ENCODE measurements at places on chromosomes 2 and 18.

- DNase-seq: no peak
These were observed 109.9 kb upstream of the PTPRM start for GRCh38 chr18:7457262-7457661.

DNA sequence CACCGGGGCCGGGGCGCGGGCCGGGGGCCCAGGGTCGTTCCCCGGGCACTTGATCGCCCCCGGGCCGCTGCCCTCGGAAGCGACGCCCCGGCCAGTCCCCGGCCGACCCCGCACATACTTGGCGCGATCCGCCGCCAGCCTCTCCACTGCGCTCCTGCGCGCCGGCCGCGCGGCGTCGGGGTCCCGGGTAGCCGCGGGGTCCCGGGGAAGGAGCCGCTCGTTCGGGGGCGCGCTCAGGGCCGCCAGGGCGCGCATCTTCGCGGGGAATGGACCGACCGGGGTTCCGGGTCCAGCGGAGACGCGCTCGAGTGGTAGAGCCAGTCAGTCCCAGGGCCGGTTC lies 204 bp downstream of the FAM110C start:
- no peak for DNase-seq

DNA sequence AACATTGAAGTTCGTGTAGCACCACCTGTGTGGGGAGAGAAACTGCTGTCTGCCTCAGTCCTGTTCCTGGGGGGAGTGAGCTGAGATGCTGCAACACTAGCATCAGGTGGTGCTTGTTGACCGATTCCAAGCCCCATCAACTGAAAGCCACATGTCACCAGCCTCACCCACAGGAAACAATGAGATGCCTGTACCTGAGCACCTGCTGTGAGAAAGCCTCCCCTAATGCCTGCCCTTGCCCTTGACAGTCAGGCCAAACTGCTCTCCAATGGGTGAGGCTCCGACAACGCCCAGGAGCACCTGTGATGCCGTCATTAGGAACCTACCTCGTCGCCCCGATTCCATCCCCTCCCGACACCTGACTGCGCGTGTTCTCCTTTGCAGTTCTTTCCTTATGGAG lies 104.6 kb downstream of the SMC6 start:
- DNase-seq: no peak

GRCh38 chr18:67421651-67422050 lies 94.9 kb downstream of the DSEL start:
- DNase-seq: no peak

- DNase-seq: no peak
These were observed 75.2 kb downstream of the DPP4 start for GRCh38 chr2:161998857-161999256.

- DNase-seq: no peak
These were observed 252.1 kb downstream of the CDCA7 start for GRCh38 chr2:173606619-173607248.

DNA sequence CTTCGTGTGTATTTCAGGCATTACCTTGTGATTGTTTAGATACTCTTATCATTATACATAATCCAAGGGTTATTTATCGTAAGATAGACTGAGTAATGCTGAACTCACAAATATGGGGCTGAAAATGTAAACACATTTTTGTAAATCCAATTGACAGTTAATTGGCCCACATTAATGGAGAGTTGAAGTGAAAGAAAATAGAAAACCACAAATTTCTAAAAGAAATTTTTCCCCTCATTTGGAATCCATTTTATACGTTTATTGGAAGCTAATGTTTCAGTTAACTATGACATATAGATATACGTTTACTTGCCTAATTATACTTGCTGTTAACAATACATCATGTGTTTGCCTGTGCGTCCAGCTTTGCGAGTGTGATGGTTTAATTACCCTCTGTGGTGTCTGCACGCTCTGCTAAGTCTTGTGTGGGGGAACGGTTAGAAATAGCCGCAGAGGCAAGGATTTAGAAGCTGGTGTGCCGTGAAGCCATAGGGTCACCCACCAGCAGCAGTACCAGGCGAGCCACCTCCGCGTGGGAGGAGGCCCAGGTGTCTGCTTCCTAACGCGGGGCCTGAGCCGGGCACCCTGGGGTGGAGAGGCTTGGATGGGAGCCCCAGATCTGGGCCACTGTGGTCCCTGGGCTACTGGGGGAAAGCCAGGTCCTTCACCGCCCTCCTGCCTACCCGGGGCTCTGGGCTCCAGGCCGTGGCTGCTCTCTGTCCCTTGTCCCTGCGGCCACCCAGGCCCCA lies 38.0 kb downstream of the TSHZ1 start:
- no peak for DNase-seq

- no peak for DNase-seq
These were observed 169.8 kb upstream of the ERBB4 start for GRCh38 chr2:212708355-212708754.

DNA sequence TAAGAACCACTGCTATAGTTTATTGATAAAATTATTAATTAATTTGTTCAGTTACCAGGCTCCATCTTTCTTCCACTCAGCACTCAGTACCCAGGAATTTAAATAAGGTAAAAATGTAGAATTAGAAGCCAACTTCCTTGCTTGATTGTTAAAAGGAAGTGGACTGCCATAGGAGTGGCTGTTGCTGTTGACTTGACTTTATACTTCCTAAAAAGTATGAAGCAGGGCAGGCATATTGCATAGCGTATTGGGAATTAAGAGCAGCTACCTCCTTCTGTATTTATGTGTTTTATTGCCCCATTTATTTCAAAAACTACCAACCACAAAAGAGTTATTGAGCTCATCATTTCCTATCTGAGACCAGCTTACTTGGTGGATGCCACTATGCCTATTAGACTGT lies 27.9 kb downstream of the PSMD1 start:
- DNase-seq: no peak

DNA sequence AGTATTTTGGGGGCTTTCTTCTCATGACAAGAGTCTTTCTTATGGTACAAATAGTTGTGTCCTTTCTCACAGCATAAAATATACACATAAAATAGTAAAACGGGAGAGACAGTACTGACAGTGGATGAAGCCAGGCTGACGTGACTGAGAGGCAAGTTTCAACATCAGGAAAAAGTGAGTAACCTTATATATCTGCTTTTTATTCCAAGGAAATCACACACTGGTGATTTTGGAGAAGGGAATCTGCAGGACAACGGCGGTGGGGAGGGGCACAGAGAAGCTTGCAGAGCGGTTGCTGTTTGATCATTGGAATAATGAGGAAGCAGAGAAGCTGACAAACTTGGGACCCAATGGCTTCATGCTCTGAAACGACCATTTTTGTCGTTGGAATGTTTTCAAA lies 130.6 kb upstream of the ZNF236 start:
- no peak for DNase-seq

DNA sequence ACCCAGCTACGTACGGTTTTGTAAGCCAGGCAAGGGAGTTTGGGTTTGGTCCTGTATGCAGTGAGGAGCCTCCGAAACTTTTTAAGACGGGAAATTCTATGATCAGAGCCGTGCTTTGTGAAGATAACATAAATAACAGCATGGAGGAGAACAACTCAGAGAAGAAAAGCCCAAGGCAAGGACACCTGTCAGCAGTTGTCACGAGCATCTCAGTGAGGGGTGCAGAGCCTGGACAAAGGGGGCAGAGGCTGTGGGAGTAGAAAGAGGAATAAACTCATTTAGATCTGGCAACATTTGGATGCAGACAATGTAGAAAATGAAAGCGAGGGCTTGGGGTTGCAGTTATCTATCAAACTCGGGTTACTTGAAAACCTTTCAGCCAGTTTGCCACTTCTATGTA lies 64.5 kb downstream of the CAVIN2 start:
- DNase-seq: no peak

DNA sequence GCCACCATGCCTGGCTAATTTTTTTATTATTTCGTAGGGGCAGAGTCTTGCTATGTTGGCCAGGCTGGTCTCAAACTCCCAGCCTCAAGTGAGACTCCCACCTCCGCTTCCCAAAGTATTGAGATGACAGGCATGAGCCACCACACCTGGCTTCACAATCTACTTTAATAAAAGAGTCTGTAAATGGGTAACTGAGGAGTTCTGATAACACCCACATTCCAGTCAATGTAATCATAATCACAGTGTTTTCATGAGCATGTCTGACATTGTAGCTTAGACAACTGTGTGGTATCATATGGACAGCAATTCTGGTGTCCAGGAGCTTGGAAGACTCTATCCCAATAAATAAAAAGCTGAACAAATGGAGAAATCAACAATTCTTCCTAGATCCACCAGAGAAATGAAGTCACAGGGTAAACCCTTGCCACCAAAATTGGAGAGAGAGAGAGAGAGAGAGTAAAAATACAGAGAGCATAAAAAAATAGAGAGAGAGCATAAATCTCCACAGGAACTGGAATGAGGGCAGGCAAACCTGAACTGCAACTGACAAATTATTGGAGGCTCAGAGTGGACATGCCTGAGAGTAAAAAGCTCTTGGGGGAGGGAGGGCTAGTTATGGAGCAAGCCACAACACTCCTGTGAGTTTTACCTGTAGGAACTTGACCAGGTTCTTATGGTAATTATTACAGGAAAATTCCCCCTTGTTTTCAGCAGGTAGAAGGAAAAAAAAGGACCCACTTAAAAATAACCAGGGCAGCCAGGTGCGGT lies 12.4 kb upstream of the NBEAL1 start:
- DNase-seq: no peak

DNA sequence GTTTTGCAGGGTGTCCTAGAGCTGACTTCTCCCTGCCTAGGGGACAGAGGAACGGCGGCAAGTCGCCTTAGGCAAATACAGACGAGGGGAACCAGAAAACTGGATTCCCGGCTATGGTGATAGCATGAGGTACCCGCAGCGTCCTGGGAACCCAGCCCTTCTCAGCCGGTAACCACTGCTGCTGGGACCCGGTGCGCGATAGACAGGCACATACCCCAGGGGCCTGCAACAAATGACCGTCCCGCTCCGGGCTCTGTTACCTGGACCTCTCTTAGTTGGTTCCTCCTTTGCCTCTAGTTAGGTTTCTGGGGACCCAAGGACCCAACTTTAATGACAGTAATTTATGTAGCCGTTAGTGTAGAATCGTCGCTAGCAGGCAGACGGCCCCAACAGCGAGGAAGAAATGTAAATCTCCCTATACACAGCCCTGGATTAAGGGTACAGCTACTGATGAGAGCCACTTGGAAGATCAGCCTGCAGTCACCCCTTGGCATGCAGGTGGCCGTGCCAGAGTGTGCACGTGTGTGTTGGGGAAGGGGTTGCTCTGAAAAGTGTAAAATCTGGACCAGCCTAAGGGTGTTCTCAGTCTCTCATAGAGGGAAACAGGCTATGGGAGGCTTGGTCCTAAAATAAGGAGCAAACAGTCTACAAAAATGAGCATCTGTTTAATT lies 819 bp upstream of the SERPINE2 start:
- no peak for DNase-seq

GRCh38 chr2:89767572-89768435 lies 1076.3 kb downstream of the RPIA start:
- DNase-seq: no peak

- DNase-seq: no peak
These were observed 83.6 kb downstream of the CCDC85A start for GRCh38 chr2:56267415-56267788.

DNA sequence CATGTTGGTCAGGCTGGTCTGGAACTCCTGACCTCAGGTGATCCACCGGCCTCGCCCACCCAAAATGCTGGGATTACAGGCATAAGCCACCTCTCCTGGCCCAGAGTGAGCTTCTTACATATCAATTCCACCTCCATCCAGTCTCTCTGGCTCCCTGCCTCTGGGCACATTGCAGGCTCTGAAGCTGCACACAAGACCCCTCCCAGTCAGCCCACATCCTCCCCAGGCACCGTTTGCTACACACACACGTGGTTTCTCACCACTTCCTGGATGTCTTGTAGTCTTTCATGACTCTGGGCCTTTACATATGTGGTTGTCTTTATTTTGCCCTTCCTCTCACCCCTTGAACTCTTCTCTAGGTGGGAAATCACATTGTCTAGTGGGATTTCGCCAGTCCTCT lies 64.0 kb upstream of the CABLES1 start:
- DNase-seq: peak; percentile 63

DNA sequence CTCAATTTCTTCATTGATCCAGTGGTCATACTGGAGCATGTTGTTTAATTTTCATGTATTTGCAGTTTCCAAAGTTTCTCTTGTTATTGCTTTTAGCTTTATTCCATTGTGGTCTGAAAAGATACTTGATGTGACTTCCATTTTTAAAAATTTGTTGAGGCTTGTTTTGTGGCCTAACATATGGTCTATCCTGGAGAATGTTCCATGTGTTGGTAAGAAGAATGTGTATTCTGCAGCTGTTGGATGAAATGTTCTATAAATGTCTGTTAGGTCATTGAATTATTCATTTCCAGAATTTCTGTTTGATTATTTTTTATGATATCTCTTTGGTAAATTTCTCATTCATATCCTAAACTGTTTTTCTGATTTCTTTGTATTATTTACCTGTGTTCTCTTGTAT lies 139.8 kb upstream of the THUMPD2 start:
- no peak for DNase-seq

GRCh38 chr18:79877163-79878091 lies 74.0 kb downstream of the SLC66A2 start:
- no peak for DNase-seq

GRCh38 chr2:240240017-240240734 lies 99.7 kb upstream of the OTOS start:
- no peak for DNase-seq

DNA sequence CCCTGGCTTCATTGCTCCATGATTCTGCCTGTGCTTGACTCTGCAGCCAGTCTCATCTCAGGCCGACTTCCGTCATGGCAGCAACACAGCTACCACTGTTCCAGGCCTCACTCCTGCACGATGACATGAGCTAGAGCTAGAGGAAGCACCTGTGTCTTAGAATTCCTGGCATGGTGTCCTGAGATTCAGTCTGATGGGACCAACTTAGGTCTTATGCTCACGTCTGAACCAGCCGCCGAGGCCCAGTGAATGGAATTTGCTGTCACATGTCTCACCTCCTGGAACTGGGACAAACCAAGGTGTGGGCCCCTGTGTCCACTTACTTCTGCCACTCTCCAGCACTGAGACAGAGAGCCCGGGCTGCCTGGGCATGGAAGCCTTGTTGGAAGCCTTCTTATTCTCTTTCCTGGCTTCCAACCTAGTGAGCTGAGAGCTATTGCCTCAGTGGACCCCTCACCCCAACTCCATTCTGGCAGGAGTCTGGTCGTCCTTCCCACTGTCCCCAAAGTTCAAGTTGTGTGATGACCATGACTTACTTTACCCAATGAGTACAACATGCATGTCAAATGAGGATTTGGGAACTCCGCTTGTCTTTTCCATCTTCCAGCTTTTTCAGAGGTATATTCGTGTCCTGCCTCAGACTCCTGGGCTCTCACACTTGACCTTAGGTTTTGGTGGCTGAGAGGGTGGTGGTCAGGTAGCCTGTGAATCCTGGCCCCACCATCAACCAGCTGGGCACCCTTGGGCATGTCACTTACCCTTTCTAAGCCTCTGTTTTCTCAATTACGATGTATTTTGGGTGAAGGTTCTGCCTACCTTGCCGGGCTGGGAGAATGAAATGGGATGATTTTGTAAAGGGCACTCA lies 39.1 kb upstream of the HS6ST1 start:
- no peak for DNase-seq

GRCh38 chr2:127183771-127184170 lies 36.3 kb downstream of the CYP27C1 start:
- no peak for DNase-seq
